Activated CD4-positive, alpha-beta memory T cell treated with anti-CD3 and anti-CD28 coated beads, Interleukin-2, amount 10 ng/mL, durations not matched to agents 7 days and 5 days (primary cell): ENCODE measurements at places on chromosomes 1 and 21. TPM values are rescaled to one million over a fixed set of nuclear protein-coding genes. Genes with fewer than 3 reads are reported as not detected.

DNA sequence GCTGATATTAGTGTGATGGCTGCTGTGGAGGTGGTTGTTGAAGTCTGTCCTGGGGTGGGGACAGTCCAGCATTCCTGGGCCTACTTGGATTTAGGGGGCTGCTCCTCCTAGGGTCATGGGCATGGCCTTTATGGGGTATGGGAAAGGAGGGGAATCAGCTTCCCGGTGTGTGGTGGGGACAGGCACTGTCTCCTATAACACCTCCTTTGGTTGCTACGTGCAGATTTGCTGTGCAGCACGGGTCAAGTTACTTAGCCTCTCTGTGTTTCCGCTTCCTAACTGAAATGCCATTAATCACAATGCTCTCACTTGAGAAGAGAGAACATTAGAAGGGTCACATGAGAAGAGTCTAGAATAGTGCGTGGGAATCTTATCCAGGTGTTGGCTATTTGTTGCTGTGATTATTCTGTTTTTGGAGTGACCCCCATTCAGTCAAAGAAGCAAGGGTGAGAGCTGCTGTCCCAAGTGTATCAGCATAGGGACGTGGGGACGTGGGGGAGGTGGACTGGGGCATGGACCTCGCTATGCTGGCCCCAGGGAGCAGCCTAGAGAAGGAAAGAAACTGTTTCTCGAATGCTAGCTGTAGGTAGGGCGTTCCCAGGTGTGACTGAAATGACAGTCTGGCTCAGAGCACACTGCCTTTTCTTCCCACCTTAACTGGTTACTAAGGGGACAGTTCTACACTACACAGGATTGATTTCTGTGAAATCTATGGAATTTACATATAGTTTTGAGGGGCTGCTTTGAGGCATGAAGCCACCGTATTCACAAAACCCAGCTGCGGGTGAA lies 19.9 kb downstream of the SOX13 start:
- DNase-seq: no peak

GRCh38 chr1:228842094-228842775 lies 107.0 kb downstream of the RHOU start:
- no peak for DNase-seq

DNA sequence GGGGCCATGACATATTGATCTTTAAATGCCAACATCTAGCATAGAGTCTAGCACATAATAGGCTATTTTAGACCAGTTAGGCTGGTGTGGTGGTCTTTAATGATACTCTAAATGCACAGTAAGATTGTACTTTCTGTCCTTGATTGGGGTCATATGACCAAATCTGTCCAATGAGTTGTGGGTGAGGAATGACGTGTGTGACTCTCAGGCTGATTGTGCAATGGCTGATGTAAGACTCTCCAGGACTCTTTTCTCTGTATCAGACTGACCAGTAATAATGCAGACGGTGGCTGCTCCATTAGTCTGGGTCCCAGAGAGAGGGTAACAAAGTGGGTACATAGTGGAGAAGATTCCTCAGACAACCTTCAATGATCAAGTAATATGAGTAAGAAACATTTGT lies 541.6 kb upstream of the CAMK1G start:
- no peak for DNase-seq

DNA sequence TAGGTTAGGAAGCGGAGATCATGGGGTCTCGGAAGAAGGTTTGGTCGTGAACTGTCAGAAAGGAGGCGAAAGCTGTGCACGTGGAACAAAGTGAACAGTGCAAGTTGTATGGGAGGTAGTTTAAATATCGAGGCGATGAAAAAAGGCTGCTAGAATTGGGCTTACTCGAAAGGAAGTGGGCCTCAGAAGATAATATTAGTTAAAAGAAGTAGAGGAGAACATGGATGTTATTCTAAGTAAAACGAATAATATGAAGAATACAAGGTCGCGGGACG lies 571 bp downstream of the WDR3 start:
- DNase-seq: no peak

GRCh38 chr1:59018860-59019259 lies 235.0 kb upstream of the JUN start:
- no peak for DNase-seq

DNA sequence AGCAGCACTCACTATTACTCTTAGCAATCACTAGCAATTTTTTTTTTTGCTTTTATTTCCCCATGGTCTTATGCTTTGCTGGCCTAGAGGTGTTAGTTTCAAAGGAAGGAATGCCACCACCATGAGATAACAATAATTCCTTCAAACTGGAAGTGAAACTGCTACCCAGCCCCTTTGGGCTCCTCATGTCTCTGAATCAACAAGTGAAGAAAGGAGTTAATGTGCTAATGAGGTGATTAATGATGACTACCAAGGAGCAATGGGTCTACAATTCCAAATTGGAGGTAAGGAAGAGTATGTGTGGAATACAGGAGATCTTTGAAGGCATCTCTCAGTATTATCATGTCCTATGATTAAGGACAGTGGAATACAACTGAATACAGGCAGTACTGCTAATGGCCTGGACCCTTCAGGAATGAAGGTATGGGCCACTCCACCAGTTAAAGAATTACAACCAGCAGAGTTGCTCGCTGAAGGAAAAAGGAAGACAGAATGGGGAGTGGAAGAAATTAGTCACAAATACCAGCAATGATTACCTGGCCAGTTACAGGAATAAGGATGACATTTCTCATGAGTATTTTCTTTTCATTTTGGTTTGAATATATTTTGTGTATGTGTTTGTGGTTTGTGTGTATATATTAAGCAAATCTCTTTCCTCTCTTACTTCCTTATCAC lies 652.9 kb downstream of the ADGRL2 start:
- no peak for DNase-seq

GRCh38 chr1:17194133-17194475 lies 10.8 kb upstream of the PADI1 start:
- DNase-seq: no peak

- no peak for DNase-seq
Measured at GRCh38 chr1:214569357-214570004, 18.1 kb upstream of the PTPN14 start.

DNA sequence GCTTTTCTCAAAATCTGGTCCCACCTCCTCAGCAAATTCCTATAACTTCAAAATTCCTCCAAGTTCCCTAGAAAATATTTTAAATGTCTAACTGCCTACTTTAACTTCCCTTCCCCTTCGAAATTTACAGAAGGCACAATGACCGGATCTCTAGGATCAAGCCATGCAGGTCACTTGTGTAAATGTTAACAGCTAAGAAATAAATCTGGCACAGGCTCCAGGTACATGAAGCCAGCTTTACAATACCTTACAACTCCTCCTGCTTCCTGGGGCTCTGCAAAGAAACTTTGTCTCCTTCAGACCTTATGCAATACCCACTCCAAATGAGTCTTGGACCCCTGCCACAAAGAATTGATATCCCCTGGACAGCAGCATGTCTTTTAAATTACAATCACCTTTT lies 1164.2 kb downstream of the BRINP3 start:
- no peak for DNase-seq

GRCh38 chr1:18711536-18712251 lies 81.0 kb downstream of the PAX7 start:
- no peak for DNase-seq

GRCh38 chr1:46557403-46557802 lies 6.0 kb upstream of the KNCN start:
- no peak for DNase-seq

- no peak for DNase-seq
Measured at GRCh38 chr1:111920221-111921024, 69.0 kb downstream of the KCND3 start.

DNA sequence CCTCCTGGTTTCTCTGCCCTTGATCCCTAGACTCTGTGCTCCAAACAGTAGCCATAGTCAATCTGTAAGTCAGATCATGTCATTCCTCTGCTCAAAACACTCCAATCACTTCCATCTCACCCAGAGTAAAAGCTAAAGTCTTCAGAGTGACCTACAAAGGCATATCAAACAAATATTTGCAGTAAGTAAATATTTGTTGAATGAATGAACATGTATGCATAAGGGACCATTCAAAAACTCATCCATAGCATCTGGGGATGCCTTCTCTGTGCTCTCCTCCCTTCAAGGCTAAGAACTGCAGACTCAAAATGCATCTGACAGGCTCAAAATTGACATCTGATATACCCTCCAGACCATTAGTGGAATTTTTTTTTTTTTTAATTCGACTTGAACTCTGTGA lies 18.1 kb upstream of the AK5 start:
- DNase-seq: no peak

DNA sequence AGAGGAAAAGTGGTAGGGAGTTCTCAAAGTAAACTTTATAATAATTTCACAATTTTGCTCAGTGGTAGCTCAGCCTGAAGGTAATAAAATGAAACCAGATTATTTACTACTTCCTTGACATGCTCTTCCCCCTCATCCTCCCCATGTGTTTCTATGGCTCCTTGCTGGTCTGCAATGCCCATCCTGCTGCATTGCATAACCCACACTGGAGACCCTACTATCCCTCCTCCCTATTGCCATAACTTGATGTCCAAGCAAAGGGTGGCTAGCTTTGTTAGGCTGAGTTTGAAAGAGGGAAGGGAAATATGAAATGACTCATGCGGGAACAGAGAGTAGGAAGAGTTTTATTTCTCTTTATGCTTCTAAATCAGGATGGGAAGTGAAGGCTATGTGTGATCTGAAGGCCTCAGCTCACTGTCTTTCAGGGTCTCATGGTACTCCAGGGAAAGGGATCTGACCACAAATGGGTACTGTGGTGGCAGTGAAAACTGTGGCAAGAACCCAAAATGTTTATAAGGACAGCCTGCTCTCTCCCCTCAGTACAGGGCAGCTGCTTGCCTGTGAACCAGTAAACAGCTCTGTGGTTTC lies 36.4 kb upstream of the HSD17B7 start:
- no peak for DNase-seq

DNA sequence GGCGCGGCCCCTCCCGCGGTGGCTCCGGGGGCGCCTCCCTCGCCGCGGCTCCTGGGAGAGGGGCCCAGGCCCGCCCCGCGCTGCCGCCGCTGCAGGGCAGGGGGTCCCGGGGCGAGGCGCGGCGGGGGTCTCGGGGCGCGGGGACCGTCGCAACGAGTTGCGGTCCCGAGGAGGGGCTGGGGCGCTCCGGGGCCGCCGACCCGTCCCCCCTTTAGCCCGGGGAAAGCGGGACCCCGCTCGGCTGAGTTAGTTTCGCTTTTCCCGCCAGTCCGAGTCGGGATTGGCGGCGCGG lies 493 bp downstream of the SPSB1 start:
- DNase-seq: no peak

GRCh38 chr21:20522611-20523010 lies 475.6 kb upstream of the NCAM2 start:
- DNase-seq: no peak

GRCh38 chr1:95547005-95547404 lies 313.0 kb downstream of the RWDD3 start:
- DNase-seq: no peak

CELF3 gene
- not detected for total RNA-seq

HIVEP3 gene
- 27.8 TPM for total RNA-seq

SNX7 gene
- 0.18 TPM for total RNA-seq

NGF gene
- not detected for total RNA-seq
